ENCODE measurements at places on chromosomes 7 and 10. TPM values are rescaled to one million over a fixed set of nuclear protein-coding genes. Genes with fewer than 3 reads are reported as not detected.
A peak's percentile ranks its signal among the peaks of the same experiment; 100 is the strongest.

Gene SMKR1
- total RNA-seq = not detected

Gene SAMD9
- 12.2 TPM for total RNA-seq

Gene FBXL13
- 1.3 TPM for total RNA-seq

Gene CLRN3
- total RNA-seq = not detected

Gene LRRN3
- 0.23 TPM for total RNA-seq

- no peak for ATAC-seq
Observed at GRCh38 chr7:44079331-44080021, 2.9 kb downstream of the POLM start.

DNA sequence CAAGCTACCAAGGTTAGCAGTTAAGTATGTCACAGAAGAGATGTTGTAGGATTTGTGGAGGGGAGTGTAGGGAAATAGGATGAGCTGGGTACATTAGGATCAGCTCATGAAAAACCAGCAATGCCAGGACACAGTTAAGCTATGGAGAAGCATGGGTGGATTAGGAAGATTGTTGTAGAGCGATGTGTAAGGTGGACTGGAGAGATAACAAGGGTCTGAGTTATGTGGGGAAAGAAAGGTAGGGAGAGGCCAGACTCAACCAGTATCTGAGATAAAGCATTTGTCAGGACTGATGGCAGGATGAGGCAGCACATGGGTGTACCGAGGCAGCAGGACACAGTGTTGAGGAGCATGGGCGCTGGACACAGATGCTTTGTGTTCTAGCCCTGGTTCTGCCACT, 85.4 kb upstream of the PRR15 start:
- ATAC-seq = no peak

DNA sequence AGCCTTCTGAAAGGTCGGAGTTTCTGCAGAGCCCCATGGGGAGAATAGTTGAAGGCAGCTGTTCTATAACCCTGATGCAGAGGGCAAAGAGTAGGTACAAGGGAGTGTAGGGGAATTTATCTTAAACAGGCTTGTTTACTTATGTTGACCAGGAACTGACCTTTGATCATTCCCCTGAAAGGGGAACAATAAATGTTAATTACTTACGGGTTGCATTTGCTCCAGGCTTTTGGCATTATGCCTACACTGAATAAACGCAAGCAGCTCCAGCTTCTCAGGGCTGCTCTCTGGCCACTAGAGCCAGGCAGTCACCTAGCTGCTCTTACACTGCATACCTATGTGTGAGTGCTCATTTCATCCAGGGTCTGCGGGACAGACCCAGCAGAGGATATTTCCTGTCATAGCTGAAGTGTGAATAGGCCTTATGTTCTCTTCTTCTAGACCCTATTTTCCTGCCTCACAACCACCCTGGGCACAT, 26.9 kb upstream of the ABCA13 start:
- no peak for ATAC-seq

DNA sequence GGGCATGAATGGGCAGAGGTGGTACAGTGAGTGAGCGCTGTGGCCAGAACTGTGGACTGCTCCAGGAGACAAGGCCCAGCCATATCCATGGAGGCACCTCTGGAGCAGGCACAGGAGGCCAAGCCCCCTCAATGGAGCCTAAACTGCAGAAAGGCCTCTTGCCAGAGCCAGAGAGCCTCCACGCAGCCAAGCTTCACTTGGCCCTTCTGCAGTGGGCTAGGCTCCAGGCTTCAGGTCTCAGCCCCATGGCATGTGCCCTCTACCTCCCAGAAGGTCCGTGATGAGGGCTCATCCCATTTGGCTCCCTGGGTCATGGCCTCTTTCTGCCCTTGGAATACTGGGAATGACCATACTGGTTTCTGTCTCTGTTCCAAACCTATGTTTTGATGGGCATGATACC, 8.9 kb downstream of the PDE1C start:
- no peak for ATAC-seq

- ATAC-seq = peak; percentile 58
Observed at GRCh38 chr7:14457568-14458453, 444.7 kb downstream of the DGKB start.

GRCh38 chr7:41107330-41107937, 595.5 kb downstream of the INHBA start:
- ATAC-seq = no peak

GRCh38 chr7:102412548-102412947, 16.4 kb downstream of the PRKRIP1 start:
- ATAC-seq = peak; percentile 66

Measured in gastroesophageal sphincter (tissue), 4 donors.